ENCODE measurements at places on chromosomes 16 and 17.

GRCh38 chr16:9004183-9004582 is 40.5 kb upstream of the USP7 start:
- no peak for DNase-seq

GRCh38 chr16:87662254-87663204 is 60.2 kb downstream of the JPH3 start:
- no peak for DNase-seq

- no peak for DNase-seq
These were observed 33.4 kb upstream of the MMD start for GRCh38 chr17:55454906-55455474.

DNA sequence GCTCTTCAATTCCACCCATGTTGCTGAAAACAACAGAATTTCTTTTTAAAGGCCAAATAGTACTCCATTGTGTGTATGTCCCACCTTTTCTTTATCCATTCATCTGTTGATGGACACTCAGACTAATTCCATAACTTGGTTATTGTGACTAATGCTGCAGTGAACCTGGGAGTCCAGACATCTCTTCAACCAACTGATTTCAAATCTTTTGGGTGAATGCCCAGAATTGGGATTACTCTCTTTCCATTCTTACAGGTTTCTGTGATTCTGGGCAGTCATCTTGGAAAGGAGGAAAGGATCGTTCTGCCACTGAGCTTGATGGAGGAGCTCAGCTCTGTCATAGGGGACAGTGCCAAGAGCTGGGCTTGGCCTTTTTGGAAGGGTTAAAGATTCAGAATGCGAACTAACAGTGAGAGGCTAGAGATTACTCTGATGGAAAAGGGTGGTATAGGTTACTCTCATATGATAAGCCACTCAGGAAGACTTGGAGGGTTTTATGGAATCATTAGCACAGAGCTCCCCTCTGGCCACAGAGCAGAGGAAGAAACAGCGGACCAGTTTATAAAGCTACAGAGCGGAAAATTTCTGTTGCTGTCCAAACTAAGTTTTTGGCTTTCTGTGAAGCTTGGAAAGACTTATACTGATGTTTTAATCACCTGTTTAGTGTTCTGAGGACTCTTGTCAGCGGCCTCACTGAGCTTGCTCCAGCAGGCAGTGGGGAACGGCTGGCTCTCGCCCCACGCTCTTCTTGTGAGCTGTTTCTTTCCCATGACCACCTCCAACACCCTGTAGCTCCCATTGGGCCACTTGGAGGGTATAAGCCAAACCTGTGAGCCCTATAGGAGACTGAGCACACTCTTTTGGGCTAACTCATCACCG is 48.3 kb downstream of the HIC1 start:
- DNase-seq: no peak

- DNase-seq: no peak
These were observed 23.6 kb downstream of the CA4 start for GRCh38 chr17:60173304-60173819.

DNA sequence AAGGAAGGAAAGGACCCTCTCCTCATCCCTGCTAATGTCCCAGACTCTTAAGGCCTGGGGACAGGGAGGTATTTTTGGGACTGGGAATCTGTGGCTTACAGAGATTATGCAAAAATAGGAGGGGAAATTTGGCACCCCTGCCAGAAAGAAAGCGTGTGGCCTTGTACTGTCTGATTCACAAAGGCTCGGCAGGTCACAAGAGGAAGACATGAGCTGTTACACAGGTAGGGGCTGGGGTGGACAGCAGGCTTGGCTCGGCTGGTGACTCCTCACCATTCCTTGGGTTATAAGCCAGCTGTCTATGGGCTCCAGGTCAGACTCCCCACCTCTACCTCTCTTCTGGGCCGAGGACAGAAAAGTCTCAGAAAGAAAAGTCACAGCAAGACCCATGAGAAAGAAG is 20.7 kb upstream of the SREBF1 start:
- DNase-seq: no peak

DNA sequence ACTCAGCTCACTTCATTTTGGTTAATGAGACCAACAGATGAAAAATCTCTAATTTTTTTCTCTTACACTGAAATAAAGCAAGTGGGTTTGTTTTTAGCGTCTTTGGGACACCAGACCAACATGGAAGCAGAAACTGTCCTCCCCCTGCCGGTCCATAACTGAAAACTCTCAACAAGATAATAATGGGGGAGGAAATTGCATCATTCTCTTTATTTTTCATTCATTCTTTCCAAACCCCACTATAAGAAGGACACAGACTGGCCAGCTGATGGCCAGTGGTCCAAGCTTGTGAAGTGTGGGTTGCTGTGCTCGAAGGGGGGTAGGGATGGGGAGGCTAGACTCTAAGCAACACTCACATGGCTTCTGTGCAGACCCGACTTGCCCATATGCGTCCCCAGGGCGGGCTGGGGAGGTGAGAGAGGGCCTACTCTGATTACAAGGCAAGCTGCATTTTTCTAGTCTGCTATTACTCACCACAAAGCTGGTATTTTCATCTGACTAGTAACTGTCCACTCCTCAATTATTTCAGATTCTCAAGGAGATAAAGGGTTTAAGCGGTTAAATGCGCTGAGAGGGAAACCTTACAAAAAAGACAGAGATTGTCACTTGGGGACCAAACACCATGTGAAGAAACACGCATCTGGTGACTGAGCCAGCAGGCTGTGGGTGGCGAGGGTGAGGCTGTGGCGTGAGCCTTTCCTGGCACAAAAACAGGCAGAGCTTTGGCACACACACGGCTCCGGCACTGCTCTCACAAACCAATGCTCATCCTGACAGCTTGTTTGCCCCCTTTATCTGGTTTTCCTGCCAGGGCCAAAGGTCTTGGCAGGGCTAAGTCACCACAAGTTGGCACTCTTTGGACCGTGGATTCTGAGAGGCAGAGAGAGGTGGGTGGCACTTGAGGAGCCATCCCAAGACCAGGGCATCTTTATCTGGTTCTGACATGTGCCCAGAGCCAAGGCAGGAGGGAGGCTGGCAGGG is 38.2 kb downstream of the MARF1 start:
- no peak for DNase-seq

GRCh38 chr16:86362155-86362849 is 148.0 kb upstream of the FOXF1 start:
- DNase-seq: no peak

GRCh38 chr17:75604034-75604695 is 16.6 kb downstream of the MYO15B start:
- no peak for DNase-seq

- peak; percentile 1 for DNase-seq
These were observed 48.6 kb upstream of the CBFA2T3 start for GRCh38 chr16:89025636-89026035.

DNA sequence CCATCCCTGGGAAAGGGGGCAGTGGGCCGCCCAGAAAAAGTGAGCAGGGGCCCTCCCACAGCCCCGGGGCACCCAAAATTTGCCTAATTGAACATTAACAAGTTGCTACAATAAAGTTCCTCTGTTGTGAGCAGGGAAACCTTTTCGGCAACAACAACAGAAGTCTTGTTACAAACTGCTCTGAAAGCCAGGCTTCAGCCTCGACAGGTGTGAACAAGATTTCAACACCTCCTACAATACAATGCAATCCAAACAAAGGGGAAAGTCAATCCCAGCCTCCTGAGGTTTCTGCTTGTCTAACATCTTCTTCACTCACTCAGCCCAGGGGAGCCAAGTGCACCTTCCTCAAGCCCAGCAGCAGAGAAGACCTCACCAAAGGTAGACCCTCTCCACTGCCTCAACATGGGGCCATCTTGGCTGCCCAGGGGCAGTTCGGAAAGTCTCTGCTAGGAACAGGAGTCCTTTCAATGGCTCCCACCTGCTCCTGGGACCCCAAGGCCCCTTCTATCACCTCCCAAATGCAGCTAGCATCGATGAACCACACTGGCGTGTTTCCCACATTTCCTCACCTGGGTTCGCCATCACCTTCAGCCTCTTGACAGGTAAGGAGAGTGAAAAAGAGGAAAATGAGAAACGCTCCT is 19.1 kb downstream of the ZFHX3 start:
- no peak for DNase-seq

- DNase-seq: no peak
These were observed 31.6 kb upstream of the ASIC2 start for GRCh38 chr17:33324736-33325135.

GRCh38 chr17:33529816-33530215 is 236.7 kb upstream of the ASIC2 start:
- no peak for DNase-seq

DNA sequence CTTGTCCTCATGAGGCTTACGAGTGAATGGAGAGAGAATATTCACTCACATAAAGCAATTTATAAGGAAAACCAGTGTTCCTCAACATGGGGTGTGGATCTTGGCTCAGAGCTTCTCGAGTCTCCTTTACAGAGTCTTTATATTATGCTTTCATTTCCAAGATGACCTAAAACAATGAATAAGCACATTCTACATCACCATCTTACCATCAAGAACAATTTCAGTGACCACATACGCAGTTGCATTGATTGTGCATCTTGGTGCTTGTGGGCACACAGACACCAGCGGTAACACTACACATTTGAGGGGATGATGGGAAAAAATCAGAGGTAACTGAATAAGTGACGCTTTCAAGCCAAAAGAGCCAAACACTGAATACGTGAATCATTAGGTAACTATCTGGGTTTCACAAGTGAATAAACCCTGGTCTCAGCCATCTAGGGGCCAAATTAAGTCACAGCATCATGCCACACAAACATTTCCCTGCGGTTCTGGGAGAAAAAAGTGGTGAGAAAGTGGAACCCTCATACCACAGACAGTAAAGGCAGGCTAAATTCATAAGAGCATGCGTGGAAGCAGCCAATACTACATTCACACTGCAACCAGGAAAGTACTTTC is 9.4 kb downstream of the CWC25 start:
- DNase-seq: no peak

- DNase-seq: no peak
These were observed 320.2 kb downstream of the MAP2K6 start for GRCh38 chr17:69734656-69735055.

DNA sequence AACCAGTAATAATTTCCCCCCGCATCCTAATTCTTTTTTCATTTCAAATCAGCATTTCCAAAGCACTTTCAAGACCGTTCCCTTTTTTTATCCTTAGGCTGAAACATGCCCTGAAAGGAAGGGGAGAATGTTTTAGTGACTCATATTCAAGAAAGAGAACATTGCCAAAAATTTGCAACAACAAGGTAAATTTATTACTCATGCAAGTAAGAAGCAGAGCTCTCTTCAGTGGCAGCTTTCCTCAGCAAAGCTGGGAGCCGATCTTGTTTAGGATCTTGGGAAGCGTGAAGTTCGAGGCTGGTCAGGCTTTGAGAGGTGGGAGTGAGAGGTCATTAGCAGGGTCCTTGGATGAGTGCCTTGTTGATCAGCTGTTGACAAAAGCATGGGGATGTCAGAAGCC is 129.5 kb downstream of the PRKCA start:
- DNase-seq: no peak

GRCh38 chr17:6675201-6675825 is 23.8 kb downstream of the C17orf100 start:
- no peak for DNase-seq

DNA sequence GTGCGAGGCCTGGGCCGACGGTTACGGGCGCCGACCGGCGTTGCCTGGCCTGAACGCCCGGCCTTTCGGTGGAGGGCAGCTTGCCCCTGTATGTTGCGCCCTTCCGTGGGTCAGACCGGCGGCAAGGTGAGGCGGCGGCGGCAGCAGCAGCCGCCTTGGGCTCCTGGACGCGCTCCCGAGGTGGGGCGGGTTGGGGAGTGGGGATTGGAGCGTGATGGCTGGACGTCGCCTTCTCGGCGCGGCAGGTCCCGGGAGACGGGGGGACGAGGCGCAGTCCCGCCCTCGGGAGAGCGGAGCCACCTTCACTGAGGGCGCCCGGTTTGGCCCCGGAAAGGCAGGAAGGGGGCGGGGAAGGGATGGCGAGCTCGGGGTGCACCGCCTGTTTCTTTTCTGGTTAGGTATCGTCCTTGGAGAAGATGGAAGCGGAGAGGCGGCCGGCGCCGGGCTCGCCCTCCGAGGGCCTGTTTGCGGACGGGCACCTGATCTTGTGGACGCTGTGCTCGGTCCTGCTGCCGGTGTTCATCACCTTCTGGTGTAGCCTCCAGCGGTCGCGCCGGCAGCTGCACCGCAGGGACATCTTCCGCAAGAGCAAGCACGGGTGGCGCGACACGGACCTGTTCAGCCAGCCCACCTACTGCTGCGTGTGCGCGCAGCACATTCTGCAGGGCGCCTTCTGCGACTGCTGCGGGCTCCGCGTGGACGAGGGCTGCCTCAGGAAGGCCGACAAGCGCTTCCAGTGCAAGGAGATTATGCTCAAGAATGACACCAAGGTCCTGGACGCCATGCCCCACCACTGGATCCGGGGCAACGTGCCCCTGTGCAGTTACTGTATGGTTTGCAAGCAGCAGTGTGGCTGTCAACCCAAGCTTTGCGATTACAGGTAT is 671 bp downstream of the DGKE start:
- DNase-seq: peak; percentile 79

- DNase-seq: peak; percentile 68
These were observed 128.4 kb upstream of the TNRC6C start for GRCh38 chr17:77829843-77830799.

DNA sequence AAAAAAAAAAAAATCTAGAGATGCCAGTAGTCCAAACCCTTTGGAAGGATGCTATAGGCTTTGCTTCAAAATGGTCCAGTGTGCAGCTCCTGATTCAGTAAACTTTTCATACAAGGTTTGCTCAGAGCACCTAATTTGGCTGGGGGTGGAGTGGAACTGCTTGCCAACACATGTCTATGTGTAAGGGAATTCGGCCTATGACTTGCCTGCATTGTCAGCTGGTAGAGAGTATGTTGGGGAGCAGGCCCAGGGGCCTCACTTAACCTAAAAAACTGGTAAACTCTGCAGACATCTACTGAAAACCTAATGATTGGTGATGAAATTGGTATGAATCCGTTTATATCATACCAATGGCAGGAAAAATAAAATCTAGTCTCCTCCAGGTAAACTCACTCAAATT is 1.5 kb upstream of the MFSD6L start:
- DNase-seq: no peak

DNA sequence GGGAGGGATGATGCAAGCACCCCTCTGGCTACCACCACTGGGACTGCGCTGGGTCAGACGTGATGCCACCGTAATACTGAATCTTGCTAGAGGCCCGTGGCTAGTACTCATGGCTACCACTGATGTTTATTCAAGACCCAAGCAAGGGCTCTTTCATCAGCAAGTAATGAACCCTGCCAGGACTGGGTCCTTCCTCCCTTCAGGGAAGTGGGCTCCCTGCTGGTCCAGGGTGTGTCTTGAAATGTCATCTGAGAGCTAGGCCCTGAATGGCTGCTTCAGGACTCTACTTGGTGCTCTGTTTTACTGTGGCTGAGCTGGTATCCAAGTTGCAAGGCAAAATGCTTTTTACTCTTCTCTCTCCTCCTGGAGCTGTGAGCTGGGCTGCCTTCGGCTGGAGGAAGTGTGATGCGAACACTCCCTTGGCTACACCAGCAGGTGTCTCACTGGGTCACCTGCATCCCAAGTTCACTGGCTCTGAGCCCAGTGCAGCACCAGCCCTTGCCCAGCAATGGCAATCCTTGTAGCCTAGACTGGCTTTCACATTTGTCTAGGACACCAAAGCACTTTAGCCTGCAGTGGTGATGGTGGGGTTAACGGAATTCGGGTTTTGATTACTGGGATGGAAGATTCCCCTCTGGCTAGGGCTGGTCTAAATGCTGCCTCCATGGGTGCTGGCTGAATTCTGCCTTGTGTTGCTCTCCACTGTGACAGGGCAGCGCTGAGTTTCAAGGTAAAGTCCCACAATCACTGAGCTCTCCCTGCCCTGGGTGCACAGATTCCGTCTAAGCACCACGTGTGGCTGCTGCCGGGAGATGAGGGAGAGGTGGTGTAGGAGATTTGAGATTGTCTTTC is 98.6 kb downstream of the USP22 start:
- no peak for DNase-seq

GRCh38 chr17:52147872-52148271 is 10.6 kb downstream of the CA10 start:
- DNase-seq: no peak

- no peak for DNase-seq
These were observed 18.2 kb upstream of the MEIOB start for GRCh38 chr16:1890024-1890707.

Measured in upper lobe of right lung (tissue), 1 donor.